ENCODE measurements at places on chromosomes 3 and 15.

DNA sequence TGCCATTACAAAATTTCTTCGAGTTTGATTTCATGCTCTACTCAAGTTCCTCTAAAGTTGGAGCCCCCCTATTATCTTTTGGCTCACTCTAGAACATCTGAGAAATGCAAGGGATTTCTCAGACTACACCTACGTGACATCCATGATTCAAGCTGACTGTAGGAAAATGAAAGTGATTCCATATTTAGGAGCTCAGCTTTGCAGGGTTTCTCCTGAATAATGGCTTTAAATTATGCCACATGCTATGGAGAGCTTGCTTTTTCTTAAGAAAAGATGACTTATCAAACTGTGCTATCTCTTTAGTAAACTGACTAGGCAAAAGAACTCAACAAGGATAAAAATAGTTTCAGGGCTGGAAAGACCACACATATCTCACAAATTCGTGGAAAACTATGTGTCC lies 292.1 kb downstream of the LSAMP start:
- no peak for DNase-seq

DNA sequence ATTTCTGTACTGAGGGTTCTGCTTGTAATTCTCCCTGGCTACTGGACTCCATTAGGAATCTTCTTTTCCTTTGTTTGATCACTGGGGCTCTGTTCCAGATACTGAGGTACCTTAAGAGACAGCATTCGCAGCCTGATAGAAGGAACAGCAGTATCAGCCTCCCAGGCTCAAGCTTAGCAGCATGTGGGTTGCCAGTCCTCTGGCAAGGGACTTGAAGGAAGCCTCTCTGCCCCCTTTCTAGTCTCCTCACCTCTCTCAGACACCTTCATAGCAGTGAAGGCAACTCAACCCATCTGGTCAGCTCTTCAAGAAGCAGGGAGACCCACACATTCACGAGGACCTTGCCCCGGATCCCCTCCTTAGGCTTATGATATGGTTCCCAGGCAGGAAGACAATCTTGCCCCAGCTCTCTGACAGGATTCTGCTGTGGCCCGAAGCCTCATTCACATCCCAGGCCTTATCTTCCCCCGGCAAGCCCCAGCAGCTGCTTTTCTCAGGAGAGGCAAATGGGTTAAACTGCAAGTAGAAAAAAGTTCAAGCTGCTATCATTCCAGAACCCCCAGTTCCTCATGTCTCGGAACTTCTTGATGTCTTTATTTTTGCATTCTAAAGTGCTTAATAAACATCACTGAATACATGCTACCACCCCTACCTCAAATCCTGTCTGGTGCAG lies 153.1 kb downstream of the LIPC start:
- DNase-seq, result no peak

- DNase-seq, result no peak
These were observed 75.9 kb upstream of the RNU6-1 start for GRCh38 chr15:67915461-67916374.

DNA sequence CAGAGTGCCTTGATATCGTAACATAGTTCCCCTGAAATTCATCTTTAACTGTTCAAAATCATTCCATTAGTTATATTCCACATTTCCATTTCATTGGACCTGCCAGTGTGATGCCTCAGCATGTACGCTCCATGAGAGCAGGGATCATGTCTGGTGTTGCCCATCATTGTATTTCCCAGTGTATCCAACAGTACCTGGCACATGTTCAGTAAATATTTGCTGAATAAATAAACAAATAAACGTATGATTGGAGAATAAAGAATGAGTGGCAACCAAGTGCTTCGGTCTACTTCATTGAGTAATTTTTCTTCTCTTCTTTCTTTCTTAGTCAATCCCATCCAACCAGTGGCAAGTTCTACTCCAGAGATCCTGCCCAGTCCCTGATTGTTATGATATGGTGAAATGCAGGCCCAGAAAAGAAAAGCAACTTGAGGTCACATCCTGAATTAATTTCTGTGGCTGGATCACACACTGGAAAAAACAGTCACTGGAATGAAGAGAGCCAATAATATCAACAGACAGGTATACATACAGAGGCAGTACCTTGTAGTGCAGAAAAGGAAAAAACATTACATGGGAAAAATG lies 101.2 kb downstream of the PLCH1 start:
- DNase-seq, result no peak
